ENCODE measurements at places on chromosomes 1 and 21.

GRCh38 chr21:41368735-41369104, 6.9 kb downstream of the MX2 start:
- no peak for DNase-seq

DNA sequence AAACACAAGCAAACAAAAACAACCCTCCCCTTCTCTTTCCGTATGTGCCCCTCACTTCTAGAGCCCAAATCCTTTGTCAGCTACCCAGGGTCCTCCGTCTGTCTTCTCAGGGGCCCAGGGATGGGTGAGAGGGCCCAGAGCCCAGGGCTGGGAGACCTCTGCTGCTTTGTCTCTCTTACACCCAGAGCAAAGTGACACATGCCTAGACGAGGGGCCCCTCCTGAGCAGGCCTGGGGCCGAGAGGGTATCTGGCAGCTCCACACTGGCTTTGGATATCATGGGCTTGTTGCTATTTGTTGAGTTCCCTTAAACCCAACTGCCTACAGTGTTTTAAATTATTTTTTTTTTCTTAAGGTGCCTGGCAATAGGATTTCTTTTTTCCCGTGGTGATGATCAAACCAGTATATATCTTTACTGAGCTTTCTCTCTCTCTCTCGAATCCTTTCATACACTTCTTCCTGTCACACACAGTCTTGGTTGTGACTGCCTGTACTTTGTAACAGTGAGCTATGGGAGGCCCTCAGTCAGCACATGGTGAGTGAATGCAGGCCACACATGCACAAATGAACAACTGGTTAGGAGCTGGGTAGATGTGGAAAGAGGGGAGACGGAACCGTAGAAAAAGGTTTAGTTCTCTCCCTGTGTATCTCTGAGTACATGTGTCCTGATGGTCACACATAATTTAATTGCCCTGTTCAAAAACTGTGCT, 14.5 kb downstream of the RASSF5 start:
- DNase-seq: no peak

- no peak for DNase-seq
These were observed 21.9 kb downstream of the RHEX start for GRCh38 chr1:206074839-206075238.

- DNase-seq: no peak
These were observed 522 bp downstream of the SLC45A1 start for GRCh38 chr1:8318436-8318835.

- no peak for DNase-seq
These were observed 46.6 kb downstream of the KCNJ6 start for GRCh38 chr21:37869661-37870060.

GRCh38 chr1:112911506-112912220, 44.3 kb downstream of the SLC16A1 start:
- no peak for DNase-seq

GRCh38 chr1:187001198-187001889, 172.6 kb downstream of the PLA2G4A start:
- peak; percentile 15 for DNase-seq

- no peak for DNase-seq
These were observed 18.6 kb upstream of the C1orf105 start for GRCh38 chr1:172401892-172402291.

DNA sequence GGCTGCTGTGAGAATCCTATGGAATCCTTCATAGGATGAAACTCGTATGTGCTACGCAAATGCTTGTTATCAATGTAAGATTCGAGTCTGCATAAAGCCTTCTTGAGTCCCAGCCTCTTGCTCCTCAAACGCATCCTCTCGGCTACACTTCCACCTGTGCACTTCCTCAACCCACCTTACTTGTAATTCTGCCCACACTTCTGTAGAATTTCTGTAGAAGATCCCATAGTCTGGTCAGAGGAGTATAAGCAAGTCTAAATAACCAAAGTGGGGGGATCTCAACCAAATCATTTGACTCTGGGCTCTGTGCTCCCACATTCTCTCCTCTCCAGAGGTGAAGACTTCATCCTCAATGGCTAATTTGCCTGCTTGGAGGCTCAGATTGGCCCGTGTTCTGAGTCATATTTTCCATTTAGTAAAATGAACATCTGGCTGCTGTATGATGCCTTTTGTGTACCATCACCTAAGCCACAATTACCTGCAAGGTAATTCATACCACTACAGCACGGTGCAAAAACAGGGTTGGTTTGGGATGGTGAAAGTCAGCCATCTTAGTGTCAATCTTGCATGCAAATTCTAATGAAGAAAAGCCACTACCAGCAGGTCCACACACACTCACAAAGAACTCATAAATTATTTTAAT, 63.2 kb downstream of the ITPKB start:
- DNase-seq: no peak

DNA sequence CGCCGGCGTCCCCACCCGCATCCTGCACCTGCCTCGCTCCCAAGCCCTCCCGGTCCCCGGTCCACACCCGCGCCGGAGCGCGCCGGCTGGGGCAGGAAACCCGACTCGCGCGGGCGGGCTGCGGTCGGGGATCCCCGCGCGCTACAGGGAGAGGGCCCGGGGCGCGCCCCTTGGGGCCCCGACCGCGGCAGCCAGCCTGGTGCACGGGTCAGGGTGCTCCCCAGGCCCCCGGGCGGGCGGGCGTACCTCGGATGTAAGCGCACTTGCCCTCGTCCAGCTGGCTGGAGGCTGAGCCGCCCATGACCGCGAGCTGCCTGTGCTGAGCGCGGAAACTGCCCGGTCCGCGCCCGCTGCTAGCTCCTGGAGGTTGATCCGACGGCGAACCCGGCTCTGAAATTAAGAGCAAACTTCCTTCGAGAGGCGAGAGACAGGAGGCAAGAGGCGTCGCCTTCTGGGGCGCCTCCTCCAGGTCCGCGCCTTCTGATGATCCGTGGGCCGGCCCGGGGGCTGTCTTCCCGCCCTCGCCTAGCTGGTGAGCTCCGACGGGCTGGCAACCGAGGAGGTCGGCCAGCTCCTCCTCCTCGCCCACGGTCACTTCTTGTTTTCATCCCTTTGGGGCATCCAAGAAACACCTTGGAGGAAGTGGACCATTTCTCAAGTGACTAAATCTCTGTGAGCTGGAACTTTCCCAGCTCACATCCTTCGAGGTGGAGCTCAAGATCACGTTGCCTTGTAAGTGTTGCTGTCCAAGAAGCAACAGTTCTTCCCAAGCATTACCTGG, at the start of gene NIBAN1:
Gene NIBAN1 (minus strand): TSS at position 453 of the 781 bp plus-strand sequence. CDS start 152 bp downstream, at position 301.
- DNase-seq: no peak

- DNase-seq: no peak
These were observed 2.3 kb upstream of the LCE3D start for GRCh38 chr1:152582647-152583046.

DNA sequence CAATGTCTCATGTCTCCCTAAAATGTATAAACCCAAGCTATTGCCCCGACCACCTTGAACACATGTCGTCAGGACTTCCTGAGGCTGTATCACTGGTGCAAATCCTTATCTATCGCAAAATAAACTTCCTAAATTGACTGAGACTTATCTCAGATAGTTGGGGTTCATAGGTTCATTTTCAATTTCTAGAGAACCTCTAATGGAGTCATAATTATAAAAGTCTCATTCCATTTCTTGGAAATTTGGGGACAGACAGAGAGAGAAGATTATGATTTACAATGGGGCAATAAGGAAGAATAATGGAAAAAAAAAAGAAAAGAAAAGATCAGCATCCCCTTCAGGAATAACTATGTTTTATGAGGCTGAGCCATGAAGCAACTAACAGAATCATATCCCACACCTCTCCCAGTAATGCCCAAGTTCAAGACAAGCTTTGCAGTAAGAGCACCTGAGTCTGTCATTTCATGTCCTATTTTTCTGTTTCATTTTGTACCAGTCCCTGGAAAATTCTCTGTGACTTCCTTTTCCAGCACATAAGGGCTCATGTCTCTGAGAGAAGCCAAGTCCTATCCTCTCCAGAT, 70.0 kb upstream of the ETS2 start:
- no peak for DNase-seq

DNA sequence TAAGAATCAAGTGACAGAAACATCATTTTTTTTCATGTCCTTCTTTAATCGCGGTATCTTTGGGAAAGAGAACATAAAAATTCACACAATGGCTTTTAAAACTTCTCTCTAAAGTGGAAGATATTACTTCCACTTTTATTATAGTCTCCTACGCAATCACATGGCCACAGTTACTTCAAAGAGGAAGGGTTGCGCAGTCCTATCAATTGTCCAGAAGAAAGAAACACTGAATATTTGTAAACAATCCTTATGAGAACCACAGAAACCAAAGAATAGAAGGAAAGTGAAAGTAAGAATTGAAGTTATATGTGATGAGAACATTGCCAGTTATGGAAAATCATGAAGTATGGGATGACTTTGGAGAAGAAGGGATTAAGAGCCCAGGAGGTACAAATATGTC, 32.6 kb downstream of the CFH start:
- no peak for DNase-seq

DNA sequence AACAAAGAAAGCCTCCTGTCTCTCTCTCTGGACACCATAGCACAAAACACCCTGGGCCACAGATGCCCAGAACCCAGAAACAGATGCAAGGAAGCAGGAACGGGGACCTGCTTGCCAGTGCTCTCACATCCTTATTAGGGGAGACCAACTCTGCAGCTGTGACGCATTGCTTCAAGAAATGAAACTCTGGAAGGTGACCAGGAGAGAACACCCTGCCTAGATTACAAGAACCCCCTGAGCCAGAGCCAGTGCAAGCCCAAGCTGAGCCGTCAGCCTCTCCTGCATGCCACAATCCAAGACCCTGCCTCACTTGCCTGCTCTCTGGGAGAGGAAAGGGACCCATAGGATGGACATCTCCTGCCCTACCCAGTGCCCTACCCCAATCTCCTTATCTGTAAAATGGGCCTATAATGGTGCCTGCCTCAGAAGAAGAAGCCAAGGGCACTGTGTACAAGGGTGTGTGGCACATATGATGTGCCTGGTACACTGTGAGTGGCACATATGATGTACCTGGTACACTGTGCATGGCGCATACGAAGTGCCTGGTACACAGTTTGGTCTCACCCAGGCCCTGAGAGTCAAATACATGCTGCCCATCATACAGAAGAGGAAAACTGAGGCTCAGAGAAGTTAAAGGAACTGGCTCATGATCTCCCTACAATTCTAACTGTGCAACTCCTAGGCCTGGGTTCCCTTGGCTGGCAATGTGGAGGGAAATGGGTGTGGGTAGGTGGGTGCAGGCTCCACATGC, 16.8 kb upstream of the FAM131C start:
- DNase-seq: no peak

DNA sequence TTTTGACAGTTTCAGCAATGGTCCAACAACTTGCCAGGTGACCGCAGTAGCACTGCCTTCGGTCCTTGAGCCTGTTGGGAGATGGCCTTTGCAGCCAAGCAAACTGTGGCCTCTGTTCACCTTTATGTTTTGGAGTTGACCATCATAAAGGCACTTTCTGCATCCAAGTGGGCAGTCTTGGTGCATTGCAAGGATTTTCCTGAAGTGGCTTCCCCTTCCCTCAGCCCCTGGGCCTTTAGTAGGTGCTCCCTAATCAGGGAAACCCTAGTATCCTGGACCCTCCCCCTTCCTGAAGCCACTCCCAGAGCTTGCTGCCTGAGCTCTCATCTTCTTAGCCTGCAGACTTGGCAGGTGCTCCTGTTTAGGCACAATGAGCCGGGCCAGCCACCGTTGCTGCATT, 140.2 kb downstream of the TRABD2B start:
- DNase-seq: no peak

GRCh38 chr1:33973799-33974545, 110.1 kb downstream of the HMGB4 start:
- no peak for DNase-seq

DNA sequence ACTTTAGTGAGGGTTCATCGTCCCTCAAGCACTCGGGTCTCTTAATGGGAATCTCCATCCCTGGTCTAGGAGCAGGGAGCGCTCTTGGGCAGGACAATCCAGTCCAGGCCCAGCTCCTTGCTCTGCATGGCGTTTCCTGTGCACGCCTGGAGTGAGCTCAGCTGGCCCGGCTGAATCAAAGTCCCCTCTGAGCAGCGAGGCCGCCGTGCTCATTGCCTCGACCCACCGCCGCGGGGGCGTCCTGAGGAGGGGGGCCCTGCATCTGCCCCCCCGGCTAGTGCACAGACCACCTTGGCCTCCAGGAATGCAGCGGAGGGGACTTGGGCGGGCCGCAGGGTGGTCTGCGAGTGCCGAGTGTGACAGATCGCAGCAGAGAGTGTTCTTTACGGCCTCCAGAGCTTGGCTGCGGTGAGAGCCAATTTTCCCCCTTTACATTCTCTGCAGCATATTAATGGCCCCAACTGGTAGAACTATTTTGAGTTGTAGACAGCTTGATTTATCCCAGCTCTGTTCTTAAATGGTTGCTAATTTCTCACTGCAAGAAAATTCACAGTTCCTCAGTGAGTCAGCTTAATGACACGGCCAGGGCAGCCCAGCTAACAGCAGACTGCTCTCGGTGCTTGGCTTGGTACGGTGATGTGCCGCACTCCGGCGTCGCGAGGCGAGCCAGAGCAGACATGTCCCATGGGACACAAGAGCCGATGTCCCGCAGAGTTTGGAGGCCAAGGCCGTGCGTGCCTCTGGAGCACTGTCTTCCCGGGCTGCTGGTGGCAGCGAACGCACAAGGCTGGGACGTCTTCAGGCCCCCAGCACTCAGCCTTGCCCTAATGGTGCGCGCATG, 39.8 kb downstream of the SNAP47 start:
- no peak for DNase-seq

DNA sequence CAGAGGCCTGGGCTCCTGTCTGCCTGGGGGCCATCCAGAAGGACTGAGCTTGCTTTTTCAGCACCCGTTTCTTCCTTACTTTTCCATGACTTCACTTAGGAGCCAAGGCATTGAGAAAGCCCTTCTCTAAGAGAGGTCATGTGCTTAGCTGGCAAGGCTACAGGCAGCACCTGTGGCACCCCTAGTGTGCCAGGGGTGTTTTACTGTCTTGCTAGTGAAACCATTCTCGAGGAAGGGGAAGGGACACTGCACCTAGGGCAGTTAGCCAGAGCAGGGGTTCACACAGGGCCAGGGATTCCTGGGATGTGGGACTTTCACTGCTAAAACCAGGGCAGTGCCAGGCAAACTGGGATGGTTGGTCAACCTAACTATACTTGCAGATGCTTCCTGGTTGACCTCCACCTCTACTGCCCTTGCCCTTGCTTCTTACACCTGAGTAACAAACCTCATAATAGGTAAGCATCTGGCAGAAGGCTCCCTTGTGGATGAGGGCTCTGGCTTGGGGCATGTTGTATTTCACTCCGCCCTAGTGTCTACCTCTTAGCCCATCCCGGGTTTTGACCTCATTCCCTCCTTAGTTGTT, 69.2 kb downstream of the NOS1AP start:
- no peak for DNase-seq

DNA sequence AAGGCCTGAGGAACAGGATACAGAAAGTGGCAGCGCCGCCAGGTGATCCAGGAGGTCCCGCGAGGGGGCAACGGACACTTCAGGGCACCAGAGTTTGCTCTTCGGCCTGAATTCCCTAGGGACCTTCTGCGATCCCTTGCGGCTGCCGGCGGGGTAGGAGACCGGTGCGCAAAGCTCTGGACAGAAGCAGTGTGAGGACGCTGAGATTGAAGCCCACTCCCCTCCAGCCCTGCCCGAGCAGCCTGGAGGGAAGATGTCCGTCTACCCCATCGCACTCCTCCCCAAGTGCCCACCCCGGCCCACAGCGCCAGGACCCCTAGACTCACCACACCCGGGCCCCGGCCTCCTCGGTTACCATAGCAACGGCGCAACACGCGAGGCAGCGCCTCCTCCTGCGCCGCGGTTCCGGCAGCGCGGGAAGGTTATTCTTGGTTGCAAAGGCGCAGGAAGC, at the start of gene ANKRD45:
Gene ANKRD45 (minus strand): TSS at position 361 of the 451 bp plus-strand sequence. CDS start 10,433 bp downstream, outside the sequence.
- no peak for DNase-seq

Data from amniotic stem cell (primary cell).